ENCODE measurements at places on chromosomes 6 and 20.

GRCh38 chr20:24698706-24699206 lies 229.3 kb downstream of the SYNDIG1 start:
- no peak for DNase-seq

- DNase-seq = no peak
Observed at GRCh38 chr20:49813305-49813974, 812 bp downstream of the SLC9A8 start.

GRCh38 chr6:113169484-113169883 lies 687.7 kb upstream of the MARCKS start:
- no peak for DNase-seq

DNA sequence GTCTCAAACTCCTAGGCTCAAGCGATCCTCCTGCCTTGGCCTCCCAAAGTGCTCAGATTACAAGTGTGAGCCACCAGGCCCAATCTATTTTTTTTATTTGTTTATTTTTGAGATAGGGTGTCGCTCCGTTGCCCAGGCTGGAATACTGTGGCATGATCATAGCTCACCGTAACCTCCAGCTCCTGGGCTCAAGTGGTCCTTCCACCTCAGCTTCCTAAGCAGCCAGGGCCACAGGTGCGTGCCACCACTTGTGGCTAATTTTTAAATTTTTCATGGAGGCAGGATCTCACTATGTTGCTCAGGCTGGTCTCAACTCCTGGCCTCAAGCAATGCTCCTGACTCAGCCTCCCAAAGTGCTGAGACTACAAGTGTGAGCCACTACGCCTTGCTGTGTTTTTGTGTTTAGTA lies 9.8 kb downstream of the KIF3B start:
- DNase-seq = no peak

DNA sequence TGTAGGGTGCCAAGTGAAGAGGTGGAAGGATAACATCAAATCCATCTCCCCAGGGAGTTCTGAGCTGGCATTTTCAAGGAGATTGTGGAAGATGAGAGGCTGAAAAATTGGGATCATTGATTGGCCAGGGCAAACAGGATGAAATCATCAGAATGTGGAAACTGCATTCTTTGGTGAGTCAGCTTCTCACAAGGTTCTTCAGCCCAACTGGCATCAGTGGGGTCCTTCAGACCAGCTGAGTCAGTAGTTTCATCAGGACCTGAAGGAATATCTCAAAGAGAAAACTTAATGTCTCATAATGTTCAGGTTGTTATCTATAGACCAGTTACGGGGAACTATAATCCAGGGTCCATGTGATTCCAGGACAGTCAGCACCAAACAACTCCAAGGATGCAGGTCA lies 195.8 kb downstream of the HAO1 start:
- DNase-seq = no peak

DNA sequence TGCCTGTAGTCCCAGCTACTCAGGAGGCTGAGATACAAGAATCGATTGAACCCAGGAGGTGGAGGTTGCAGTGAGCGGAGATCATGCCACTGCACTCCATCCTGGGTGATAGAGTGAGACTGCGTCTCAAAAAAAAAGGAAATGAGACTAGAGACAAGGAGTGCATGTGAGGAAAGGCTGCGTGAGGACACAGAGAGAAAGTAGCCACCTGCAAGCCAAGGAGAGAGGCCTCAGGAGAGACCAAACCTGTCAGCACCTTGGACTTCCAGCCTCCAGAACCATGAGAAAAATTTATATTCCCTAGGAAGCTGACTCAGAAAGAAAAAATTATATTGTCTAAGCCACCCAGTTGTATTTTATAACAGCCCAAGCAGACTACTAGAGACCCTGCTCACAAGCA lies 7.4 kb upstream of the BEND3 start:
- no peak for DNase-seq

DNA sequence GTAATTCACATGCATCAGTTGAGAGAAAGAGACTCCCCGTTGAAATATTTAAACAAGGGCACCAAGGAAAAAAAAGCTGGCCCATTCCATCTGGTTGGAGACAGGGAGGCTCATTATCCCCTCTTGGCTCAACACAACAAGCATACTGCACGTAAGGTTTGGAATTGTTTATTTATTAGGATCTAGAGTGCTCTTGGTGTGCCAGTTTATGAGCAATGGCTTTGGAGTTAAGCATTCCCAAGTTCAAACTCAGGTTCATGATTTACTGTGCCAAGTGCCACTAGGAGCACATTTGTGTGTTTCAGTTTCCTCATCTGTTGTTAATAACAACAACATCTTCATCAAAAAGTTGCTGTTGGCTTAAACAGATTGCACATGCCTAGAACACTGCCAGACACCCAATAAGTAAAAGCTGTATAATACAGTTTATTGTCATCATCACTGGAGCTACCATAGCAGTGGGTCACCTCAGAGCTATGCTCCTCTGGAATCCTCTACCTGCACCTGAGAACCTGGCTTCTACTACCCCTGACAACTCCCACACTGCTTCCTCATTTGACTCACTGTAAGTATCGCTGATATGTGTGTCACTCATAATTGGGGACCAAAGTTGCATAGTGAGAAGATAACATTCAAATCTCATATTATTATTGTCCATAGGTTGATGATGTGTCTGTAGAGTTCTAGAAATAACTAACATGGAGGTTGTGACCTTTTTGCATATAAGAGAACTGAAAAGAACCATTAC lies 5.4 kb downstream of the SLC17A3 start:
- DNase-seq = no peak

GRCh38 chr6:91045161-91045560 lies 458.3 kb upstream of the MAP3K7 start:
- DNase-seq = no peak

DNA sequence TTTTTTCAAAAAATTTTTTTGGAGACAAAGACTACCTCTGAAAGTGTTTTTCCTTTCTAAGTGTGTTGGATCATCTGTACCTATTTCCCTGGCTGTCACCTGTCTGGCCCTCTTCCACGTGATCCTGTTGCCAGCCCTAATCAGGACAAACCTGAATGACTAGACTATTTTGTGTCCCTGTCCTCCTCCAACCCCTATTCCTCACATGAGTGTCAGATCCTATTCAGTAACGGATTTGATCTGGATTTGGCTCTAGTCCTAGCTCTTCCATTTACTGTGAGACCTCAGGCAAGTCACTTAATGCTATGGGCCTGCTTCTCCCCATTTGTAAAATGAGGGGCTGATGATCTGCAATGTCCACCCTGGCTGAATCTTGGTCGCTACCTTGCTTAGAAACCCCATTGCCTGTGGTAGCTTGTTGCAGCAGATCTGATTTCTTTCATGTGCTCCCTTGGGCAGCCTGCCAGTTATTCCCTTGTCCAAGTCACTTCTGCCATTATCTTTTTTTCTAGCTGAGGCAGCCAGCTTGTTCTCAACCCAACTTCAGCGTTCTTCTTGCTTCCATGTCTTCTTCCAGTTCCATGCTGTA lies 4.8 kb downstream of the PHF20 start:
- no peak for DNase-seq

- DNase-seq = no peak
Observed at GRCh38 chr6:18277237-18278006, 13.1 kb upstream of the DEK start.

GRCh38 chr20:63335711-63336110 lies 25.4 kb downstream of the CHRNA4 start:
- DNase-seq = no peak

DNA sequence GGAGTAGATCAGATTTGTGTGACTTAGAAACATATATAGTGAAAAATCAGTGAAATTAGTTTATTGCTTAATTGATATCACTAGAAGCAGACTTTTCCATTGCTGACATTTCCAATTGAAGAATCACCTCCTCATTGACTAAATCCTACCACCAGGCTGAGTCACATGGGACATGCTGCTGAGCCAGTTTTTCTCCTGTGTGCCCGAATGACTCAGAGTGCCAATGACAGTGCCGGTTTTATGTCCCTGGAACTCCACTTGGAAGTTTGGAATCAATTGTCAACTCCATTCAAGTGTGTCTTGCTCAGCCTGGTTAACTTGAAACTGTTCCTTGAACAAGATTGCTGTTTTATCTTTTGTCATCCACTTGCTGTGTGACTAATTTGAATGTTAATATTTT lies 316.1 kb upstream of the PRDM1 start:
- DNase-seq = no peak

- no peak for DNase-seq
Observed at GRCh38 chr6:110217266-110217665, 37.0 kb downstream of the CDC40 start.

DNA sequence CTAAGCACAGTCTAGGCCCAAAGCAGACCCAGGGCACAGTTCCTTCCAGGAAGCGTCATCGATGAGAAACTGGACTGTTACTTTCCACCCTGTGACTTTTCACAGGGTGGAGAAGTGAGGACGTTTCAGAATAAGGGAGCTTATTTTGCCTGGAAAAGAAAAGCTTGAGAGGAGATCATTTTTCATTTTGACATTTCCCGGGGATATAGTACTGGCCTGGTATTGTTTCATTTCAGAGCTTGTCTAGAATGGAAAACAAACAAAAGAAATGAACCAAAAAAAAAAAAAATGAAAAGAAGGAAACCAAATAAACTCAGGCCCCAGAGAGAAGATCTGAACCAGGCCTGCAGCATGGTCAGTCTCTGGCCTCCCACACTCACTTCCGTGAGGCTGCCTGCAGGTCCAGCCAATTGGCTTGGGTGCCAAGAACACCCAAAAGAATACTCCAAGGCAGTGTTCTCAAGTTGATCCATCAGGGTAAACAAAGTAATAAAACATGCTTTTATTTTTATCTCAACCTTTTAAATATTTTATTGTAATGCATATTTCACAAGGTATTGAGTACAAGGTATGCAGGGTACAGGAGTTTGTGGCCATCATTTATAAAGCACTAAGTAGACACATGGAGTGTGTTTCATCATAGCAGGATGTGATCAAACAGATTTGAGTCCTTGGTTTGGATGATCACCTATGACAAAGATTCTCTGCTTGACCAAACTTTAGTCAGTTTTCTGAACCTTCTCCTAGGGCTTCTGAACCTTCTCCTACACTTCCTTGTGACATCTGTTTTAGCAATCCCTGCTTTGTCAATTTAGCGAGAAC lies 176.9 kb upstream of the GGTLC1 start:
- no peak for DNase-seq

DNA sequence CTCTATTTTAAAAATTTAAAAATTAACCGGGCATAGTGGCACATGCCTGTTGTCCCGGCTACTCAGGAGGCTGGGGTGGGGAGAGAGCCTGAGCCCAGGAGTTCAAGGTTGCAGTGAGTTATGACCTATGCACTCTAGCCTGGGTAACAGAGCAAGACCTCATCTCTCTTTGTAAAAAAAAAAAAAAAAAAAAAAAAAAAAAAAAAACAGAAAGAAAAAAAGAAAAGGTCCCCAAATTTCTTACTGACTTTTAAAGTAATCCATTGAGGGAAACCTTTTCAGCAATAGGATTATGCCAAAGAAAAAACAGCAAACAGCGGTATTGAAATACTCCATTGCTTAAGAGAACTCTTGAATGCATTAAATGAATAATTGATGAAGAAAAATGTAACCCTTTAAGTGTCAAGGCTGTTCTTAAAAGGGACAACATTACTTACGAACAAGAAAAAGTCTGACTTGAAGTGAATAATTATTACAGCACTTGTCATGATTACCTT lies 6.0 kb upstream of the DNAAF9 start:
- DNase-seq = no peak

DNA sequence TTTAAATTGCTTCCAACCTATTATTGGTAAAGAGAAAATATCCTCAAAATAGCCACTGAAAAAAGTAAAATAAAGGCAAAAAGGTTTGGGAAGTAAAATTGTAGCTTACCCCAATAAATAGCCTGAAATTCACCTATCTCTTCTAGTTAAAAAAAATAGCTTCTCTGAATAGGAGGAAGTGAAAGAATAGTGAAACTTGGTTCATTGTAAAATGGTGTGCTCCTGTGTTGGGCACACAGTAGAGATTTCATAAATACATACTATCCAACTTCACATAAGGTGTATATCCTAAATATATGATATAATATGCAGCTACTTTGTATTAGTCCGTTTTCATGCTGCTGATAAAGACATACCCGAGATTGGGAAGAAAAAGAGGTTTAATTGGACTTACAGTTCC lies 45.3 kb downstream of the CDK19 start:
- no peak for DNase-seq

DNA sequence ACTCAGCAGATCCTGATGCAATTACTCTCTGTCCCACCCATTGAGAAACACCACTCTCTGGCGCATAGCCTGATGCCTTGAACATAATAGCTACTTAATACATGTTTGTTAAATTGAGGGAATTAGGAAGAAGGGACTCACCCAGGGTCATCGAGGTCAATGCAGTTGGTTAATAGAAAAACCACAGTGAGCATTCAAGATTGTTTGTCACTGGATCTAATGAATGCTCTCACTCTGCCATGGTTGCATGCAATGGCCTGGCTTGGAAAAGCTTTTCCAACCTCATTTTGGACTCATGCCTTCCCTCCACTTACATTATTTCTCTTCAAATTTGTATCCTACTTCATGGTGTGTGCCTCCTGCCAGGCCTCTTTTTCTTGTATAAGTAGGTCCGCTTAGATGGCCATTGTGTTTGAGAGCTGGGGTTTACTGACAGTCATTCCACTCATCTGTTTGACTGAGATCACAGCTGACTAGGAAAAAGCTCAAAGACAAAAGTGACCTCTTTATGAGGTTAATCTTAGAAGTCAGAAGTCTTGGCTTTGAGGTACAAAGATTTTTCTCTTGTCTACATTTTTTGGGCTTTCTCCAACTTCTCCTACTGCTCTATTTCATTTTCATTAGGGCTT lies 154.8 kb upstream of the RAB32 start:
- no peak for DNase-seq

Measured in occipital lobe (tissue), 3 donors.